ENCODE measurements at places on chromosomes 2 and 18.
A peak's percentile ranks its signal among the peaks of the same experiment; 100 is the strongest.

DNA sequence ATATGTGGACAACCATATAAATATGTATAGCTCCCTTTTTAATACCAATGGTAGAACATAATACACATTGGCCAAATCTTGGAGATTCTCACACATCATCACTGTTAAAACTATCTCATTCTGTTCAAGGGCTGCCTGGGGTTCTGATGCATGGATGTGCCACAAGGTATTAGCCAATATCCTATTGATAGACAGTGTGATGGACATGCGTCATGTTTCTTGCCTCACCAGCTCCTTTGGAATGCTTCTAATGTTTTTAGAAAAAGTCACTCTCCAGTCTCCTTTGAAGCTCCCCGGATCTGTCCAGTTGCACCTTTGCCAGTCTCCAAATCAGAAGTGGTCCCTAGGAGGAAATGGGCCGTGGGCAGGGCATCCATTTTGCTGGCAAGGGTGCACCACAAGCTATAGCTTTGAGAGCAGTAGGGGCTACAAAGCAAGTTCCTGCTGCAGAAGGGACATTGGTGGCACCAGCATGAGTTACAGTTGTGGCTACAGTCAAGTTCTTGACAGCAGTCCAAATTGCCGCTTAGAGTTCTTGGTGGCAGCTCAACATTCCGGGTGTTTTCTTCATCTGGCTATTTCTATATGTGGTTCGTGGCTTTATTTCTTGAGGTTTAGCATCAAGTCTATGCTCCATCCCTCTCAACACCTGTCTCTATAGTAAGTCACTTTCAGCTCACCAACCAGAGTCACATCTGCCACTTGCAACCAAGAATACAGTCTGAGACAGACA lies 25.1 kb upstream of the ATRAID start:
- DNase-seq = no peak

- peak; percentile 18 for DNase-seq
Observed at GRCh38 chr18:74836296-74837139, 238.8 kb downstream of the ZNF407 start.

DNA sequence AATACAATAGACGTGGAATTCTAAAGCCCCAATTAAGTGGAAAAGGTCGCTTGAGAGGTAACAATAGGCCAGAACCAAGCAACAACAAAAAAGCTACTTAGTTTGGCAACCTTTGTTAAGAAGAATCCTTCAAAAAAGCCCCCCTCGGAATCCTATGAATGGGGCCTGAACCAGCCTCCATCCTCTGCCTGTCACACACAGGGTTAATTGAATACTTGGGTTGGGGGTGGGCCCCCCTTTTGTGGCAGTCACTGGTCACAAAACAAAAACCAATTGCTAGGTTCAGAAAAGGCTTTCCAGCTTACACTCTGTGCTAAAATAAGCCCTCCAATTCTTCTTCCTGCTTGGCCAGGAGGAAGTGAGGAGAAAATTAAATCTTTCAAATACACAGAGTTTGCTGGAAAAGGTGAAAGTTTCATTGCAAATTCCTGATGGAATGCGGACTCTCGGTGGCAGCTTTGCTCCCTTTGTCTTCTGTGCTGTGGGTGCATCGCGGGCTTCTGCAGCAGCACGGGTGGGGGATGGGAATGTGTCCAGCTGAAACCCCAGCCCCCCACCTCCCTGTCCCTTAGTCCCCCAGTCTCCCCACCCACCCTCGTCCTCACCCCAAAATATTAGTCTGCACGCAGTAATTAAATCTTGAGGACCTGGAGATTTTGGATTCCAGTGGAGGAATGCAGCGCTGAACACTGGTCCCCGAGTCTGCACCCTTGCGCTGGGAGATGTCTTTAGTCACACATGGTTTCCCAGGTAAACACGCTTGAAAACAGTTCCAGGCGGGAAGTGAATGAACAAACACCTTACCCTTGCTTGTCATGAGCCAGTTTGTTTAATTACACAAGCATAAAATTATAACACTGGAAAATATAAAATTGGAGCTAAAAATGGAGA lies 254.3 kb downstream of the SOX11 start:
- DNase-seq = no peak

DNA sequence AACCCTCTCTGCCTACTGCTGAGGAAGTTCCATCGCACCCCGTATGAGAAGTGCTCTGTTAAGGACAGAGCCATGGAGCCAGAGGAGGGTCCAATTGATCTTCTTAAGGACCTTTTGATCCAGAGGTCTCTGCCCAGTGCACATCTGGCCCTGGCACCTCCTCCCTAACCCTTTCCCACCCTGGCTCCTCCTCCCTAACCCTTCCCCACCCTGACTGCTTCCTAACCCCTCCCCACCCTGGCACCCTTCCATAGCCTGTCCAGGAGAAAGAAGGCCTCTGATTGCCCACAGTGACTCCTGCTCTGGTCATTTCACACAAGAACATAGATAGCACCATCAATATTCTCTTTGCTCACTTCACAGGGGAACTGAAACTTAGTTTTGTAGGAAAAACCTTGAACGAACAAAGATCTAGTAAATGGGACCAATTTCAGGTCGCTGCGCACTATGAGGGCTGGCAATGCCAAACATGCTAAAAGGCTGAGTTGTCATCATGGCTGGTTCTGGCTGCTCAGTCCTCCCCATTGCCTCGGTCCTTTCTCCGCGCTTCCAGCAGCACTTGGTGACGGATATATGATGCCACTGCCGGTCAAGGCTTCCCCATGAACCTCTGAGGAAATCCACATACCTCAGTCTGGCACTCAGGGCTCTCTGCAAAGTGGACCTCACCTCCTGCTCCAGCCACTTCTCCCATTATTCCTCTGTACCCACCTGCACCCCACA lies 49.2 kb downstream of the PKDCC start:
- no peak for DNase-seq

GRCh38 chr2:230441227-230441897 lies 25.4 kb downstream of the SP100 start:
- DNase-seq = peak; percentile 36

- DNase-seq = peak; percentile 29
Observed at GRCh38 chr2:52395912-52396311, 1364.0 kb upstream of the NRXN1 start.

DNA sequence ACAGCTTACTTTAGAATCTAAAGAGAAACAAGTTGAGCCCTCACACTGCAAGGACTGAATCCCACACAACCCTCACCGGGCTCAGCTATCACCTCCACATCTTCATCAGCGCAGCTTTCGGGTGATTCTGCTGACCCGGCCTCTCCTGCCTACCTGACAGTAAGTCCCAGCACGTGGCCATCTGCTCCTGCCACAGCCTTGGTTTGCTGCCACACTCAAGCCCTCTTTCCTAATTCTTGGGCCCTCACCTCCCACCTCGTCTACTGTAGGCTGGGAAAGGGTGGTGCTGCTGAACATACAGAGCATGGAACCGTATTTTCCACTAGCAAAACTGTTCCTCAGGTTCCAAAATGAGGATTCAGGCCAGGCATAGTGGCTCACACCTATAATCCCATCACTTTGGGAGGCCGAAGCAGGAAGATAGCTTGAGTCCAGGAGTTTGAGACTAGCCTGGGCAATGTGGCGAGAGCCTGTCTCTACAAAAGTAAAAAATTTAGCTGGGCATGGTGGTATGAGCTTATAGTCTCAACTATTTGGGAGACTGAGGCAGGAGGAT lies 55.3 kb upstream of the HAAO start:
- no peak for DNase-seq

DNA sequence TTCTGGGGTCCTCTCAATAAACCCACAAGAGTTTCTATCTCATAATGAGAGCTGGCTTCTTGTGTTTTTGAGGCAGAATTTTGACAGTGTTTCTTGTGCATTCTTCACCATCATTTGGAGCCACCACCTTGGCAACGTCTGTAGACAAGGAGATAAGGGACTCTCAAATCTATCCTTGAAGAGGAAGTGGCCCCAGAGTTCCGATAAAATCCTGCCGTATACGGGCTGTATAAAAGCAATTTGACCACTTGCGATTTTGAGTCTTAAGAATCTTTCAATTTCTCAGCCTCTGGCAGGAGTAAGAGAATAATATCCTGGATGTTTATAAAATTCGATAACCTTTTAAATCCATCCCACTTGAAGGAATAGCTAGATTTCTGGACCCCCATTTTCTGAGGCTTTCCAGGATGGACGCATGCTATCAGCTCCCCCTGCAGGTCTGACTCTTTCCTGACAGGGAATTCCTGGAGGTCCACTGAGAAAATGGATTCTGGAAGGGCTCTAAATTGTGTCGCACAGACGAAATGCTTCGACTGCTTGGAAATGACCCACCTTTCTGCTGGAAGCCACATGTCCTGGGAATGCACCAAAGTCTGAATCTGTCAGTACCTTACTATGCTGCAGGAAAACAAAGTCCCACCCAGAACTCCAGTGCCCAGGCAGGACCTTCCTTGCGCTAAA lies 54.1 kb downstream of the E2F6 start:
- DNase-seq = peak; percentile 56

DNA sequence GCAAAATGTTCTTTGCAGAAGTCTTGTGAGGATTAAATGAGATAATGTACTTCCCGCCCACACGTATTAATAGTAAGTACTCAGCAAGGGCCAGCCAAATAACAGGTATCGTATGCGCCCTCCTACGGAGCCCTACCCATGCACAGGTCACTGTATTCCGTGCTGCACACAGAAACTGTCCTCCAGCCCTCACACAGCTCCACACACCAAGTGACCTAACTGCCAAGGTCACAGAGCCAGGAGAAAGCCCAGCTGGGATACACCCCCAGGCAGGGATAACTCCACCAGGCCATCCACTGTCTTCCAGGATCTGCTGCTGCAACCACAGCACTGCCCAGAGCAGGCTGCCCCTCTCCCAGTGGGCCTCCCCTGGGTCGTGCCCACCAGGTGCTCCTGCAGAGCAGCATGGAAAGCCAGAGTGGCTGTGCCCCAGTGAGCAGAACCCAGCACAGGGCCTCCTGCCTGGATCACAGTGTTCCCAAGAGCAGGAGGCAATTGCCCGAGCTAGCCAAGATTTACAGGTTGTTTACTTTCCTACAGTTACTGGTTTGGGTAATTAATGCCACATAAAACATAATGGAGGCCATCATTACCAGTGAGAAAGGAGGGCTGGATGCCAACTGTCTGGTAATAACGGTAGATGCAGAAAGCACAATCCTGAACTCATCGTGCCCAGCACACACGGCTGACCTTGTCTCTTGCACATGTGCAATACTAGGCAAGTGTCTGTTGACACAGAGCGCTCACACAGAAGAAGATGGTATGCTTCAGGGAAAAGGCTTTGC lies 24.4 kb downstream of the TFCP2L1 start:
- no peak for DNase-seq

GRCh38 chr2:166573391-166573790 lies 79.3 kb upstream of the SCN7A start:
- DNase-seq = peak; percentile 73

GRCh38 chr18:66599190-66599589 lies 4.7 kb downstream of the CDH19 start:
- peak; percentile 2 for DNase-seq

DNA sequence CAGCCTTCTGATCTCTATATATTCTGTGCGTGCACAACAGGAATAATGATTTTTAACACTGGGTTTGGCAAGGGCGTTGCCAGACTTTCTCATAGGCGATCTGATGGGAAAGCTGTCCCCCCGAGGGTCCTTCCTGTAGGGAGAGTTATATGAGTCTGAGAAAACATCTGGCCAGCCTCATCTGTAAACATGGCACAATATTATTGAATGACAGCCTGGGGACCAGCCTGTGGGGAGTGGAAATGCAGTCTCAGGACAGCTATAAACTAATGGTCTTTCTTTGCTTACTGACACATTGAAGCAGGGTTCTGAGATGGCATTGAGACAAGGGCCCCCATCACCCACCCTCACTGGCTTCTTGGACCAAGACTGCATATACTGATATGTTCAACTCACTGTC lies 62.5 kb downstream of the CTIF start:
- no peak for DNase-seq

DNA sequence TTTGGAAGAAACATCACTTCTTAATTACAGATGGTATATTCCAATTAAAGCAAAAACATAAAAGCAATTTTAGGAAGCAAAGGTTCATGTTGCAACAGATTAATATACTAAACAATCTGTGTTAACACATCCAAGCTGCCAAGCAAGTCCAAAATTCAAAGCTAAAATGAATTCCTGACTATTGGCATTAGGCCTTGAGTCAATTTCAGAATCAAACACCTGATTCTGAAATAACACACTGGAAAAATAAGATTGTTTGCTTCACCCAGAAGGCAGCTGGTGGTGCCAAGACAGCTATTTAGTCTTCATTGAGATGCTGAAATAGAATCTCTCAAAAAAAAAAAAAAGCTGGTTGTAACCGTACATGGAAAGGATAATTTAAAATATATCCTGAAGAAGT lies 465.6 kb downstream of the SOCS6 start:
- DNase-seq = no peak

GRCh38 chr2:222582928-222583327 lies 73.0 kb downstream of the FARSB start:
- no peak for DNase-seq

DNA sequence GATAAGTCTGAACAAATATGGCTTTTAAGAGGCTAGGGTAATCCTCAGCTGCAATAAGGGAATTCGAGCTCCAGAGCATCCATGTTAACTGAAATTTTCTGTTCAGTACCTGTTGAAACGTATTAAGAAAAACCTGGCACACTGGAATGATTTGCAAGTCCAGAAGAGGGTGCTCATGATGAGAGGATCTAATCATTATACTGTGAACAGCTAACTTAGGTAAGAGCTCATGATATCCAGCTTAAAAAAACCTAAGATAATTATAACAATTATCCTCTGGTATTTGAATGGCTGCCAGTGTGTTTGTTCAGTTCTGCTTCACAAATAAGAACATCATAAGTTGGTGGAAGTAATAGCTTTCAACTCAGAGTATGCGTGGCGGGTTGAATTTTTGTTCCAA lies 1118.3 kb upstream of the DDX18 start:
- DNase-seq = no peak

DNA sequence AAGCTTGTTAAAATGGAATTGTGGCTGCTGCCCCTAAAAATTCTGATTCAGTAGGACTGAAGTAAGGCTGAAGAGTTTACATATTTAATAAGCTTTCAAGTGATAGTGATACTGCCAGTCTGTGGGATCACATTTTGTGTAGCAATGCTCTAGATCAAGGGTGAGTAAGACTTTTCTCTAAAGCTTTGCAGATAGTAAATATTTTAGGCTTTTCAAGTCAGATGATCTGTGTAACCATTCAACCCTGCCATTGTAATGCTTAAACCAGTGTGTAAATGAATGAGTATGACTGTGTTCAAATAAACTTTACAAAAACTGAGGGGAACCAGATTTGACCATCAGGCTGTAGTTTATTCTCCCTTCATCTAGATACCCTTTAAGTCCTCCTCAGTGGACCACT lies 92.7 kb downstream of the PIK3C3 start:
- DNase-seq = peak; percentile 15

- DNase-seq = no peak
Observed at GRCh38 chr2:228848638-228849037, 422.4 kb downstream of the PID1 start.

GRCh38 chr2:152718909-152719645 lies 657 bp downstream of the ARL6IP6 start:
- peak; percentile 25 for DNase-seq

GRCh38 chr18:44723411-44723810 lies 42.7 kb downstream of the SETBP1 start:
- no peak for DNase-seq

DNA sequence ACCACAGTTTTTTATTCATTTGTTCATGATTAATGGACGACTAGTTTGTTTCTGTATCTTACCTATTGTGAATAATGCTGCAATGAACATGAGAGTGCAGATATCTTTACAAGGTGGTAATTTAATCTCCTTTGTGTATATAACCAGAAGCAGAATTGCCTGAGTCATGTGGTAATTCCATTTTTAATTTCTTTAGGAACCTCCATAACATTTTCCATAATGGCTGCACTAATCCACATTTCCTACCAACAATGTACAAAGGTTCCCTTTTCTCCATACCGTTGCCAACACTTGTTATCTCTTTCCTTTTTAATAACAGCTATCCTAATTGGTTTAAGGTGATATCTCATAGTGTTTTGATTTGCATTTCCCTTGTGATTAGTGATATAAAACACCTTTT lies 36.5 kb downstream of the NCOA1 start:
- no peak for DNase-seq
